ENCODE measurements at places on chromosomes 2 and 18.

DNA sequence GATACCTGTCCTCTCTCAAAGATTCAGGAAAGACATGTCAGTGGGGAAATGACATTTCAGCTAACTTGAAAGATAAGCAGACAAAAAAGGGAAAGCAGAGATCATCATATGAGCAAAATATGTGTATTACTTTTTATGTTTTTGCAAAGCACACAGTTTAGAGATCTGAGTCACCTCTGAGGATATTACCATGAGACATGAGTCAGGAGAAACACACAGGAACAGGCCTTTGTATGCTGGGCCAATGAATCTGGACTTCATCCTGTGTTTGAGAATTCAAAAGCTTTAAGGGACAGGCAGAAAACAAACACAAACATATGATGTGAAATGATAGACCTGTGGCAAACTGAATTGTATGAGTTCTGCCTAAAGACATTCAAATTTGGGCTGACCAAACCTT is 306.0 kb upstream of the EPC2 start:
- DNase-seq, result no peak

DNA sequence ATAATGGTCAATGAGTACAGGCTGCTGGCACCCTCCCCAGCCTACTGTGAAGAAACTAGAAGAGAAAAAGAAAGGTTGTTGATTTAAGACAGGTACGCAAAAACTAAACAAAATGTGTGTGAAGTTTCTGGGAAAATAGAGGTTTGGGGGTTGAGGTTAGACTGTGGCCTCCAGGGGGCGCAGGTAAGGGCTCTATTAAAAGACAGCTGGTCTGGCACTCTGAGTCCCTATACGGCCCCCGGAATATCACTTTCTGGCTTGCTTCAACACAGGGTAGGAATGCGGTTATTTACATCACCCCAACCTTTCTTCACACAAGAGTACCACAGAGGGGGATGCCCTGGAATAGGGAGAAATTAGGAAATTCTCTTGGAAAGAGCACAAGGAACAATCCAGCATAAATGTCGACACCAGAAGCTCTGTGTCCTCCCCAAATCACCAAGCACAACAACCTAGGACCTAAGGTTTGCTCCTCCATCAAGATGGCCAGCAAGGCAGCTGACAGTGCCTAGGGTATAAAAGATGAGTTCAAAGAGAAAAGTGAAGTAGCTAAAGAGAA is 480.8 kb upstream of the KLHL29 start:
- peak; percentile 8 for DNase-seq

GRCh38 chr2:216388046-216388884 is 16.0 kb upstream of the MARCHF4 start:
- no peak for DNase-seq

GRCh38 chr2:162242586-162243280 is 512 bp downstream of the FAP start:
- no peak for DNase-seq

DNA sequence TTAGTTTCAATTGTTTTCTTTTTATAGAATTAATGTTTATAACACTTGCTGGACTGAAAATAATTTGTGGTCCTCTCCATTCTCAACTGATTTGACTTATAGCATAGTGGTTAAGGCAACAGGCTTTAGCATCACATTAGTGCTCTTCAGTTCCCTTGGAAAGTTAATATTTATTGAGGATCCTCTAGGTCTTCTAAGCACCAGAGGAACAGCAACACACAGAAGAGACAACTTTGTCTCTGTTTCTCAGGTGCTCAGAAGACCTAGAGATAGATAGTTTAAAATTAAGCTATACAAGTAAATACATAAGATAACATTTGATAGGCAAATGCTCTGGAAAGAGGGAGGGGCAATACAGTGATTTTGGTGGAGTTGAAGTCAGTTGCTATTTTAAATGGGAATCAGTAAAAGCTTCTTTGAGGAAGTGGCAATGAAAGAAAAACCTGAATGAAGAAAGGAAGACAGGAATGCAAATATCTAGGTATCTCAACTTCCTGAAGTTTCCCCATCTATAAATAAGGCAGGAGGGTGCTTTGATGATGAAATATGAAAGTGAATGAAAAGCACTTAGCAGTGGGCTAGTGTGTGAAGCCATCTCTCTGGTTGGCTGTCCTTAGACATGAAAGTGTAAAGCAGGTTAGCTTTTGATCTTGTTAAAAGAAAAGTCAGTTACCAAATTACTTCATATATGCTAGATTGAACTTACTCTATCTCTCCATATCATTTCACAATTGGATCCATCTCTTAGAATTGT is 7.9 kb downstream of the NEUROD1 start:
- no peak for DNase-seq

GRCh38 chr18:63963615-63964256 is 6.1 kb upstream of the SERPINB8 start:
- DNase-seq, result no peak

- no peak for DNase-seq
These were observed 22.5 kb upstream of the SCYGR5 start for GRCh38 chr2:227643990-227644551.

DNA sequence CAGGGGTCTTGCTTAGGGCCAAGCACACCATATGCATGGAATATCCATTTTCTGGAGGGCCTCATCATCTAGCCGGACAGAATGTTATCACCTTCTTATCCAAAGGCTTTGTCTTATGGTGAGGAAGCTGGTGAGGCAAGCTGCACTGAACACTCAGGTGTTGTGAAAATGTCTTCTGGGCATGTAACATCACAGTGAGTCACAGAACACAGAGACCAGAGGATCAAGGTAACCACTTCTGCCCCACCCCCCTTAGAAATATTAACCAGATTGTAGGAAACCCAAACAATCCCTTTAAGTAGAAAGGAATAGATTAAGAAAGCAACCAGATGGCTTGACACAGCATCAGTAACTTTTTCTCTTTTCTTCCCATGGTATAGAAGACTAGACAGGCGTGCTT is 51.1 kb downstream of the MYO5B start:
- DNase-seq, result no peak

DNA sequence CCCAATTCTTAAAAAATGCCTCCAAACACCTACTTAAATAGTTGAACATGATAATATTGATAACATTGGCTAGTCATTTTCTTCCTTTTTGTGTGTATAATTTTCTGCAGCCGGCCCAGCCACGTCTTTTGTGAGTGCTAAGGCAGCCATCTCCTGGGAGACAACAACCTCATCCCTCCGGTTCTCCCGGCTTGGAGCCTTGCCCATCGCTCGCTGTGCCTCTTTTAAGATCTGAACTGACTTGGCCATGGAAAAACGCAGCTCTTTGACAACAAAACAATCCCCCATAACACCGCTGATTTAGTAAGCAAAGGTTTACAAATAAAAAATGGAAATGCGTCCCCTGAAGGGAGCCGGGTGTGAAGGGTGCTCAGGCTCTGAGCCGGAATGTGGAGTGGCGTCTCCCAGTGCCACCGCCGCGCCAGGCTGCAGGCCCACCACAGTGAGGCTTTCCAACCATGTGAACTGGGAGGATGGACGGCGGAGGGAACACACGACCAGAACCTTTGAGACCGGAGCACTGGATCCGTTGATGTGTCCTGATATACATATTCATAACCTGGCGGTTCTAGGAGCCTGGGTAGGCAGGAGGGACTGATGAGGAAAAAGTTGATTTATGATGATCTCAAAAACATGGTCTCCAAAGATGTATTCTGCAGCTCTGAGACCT is 87.4 kb downstream of the SMIM21 start:
- no peak for DNase-seq

GRCh38 chr18:39675906-39676305 is 2110.3 kb upstream of the CELF4 start:
- DNase-seq, result no peak

DNA sequence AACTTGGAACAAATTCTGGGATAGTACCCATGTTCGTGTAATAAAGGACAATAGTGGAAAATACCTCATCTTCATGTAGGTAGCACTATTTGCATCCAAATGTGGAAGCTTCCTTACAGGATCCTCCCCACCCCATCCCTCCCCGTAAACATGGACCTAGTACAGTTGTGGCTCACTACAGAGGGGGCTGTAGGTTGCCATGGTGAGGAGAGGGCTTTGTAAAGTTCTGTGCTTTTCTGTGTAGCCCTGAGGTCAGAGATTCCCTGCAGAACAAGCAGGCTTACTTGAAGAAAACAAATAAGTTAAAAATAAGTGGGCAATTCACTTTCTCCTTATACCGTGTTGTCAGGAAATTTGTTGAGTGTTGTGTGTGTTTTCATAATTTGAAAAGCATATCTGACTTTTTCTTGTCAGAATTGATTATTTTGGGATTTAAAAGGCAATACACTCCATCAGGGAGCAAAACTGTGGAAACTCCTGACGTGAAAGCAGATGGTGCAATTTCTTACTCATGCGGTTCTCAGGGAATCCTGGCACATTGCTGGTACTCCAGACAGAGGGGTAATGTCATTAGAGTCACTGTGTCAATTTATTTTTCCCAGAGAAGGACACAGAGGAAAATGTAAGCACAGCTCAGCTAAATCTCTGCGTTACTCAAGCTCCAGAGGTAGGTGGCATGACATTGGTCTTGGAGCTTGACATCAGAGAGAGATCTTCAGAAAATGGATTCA is 174.2 kb upstream of the LHCGR start:
- no peak for DNase-seq

DNA sequence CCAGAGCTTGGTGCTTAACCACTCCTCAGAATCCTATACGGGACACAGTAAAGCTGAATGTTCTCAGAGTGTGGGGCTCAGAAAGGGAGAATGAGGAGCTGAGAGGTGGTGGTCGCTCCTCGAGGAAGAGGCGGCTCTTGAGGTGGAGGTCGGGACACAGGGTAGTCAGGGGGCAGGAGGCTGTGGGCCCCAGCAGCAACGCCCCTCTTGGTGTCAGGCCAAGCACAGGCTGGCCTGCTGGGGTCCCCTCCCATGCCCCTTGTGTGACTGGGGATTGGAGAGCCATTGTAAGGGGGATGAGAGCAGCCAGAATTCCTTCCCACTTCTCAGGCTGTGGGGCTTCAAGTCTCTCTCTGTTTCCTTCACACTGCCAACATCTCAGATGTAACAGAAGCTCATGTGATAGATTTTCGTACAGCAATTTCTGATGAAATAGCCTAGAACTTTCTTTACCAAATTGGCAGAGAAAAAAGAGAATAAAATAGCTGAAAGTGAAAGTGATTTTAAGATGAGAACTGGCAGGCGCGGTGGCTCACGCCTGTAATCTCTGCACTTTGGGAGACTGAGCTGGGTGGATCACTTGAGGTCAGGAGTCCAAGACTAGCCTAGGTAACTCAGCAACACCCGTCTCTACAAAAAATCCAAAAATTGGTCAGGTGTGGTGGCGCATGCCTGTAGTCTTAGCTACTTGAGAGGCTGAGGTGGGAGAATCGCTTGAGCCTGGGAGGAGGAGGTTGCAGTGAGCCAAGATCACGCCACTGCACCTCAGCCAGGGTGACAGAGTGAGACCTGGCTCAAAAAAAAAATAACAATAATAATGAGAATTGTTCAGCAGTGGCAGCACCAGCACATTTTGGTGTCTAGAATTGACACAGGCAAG is 61.1 kb upstream of the RPL31 start:
- no peak for DNase-seq

DNA sequence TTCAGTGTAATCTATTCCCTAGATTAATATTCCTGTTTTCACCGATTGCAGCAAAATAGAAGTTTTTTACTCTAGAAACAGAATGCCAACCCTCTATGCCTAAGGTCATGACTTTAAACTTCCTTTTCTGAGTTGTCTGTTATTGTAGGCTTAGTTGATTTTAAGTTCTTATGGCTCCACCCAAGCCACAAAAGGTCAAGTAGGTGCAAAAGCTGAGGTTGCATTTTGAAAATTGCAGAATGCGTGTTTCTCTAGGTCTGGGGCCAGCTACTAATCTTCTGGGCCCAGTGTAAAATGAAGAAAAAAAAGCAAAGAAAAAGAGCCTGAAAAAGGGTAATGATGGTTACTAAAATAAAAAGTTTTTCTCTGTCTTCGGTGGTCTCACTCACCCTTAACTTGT is 635.7 kb upstream of the FAM98A start:
- no peak for DNase-seq

- DNase-seq, result no peak
These were observed 152.8 kb downstream of the FHOD3 start for GRCh38 chr18:36450264-36450663.

- DNase-seq, result no peak
These were observed 9.3 kb upstream of the SCYGR5 start for GRCh38 chr2:227657199-227657845.

- no peak for DNase-seq
These were observed 40.4 kb upstream of the MTIF2 start for GRCh38 chr2:55309446-55309845.

DNA sequence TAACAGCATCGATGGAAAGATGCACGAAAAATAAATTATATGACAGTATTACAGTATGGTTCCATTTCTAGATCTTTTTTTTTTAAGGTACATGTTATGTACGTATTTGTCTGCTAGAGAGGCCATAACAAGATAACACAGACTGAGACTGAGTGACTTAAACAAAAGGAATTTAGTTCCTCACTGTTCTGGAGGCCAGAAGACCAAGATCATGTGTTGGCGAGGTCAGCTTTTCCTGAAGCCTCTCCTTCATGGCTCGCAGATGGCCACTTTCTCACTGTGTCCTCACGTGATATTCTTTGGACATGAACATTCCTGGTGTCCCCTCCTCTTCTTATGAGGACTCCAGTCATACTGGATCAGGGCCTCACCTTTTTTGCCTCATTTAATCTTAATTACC is 177.4 kb downstream of the CAPN13 start:
- DNase-seq, result no peak

- no peak for DNase-seq
These were observed 176.5 kb downstream of the LRRTM1 start for GRCh38 chr2:80128080-80128479.

GRCh38 chr18:57890266-57890665 is 87.2 kb upstream of the ATP8B1 start:
- DNase-seq, result no peak

GRCh38 chr2:239259603-239260298 is 141.1 kb downstream of the HDAC4 start:
- DNase-seq, result no peak

DNA sequence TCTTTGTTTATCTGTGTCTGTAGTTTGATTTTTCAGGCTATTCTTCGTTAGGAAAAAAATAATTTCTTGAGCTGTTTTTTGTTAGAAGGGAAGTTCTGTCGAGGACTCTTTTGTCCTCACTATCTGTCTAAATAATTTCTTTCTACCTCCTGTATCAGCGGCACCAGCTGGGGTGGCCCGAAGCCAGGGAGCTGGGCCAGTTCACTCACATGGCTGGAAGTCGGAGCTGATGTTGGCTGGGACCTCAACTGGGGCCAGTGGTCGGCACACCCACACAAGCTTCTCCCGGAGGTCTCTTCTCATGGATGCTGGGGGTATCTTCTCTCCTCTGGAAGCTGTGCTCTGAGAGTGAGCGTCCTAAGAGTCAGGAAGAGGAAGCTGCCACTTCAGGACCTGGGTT is 8.0 kb upstream of the PDIA6 start:
- DNase-seq, result no peak

- no peak for DNase-seq
These were observed 390 bp downstream of the PCARE start for GRCh38 chr2:29073933-29074332.

DNA sequence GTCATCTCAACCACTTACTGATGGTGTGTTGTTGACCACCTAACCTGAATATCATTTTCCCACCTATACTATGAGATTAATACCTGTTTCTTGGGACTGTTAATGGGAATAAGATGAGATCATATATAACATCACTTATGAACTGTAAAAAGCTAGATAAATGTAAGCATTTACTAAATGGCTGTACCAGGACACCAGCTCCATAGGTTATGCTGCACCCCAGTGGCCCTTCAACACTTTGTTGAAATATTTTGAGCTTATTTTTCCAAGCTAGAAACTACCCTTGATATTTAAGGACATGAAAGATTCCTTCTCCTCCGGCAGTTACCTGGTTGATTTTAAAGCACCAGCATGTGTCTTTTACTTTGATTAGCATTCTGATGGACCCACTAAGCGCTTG is 138.0 kb upstream of the CDCA7 start:
- no peak for DNase-seq

All from stimulated activated CD8-positive, alpha-beta memory T cell treated with anti-CD3 and anti-CD28 coated beads, Interleukin-2, amount 100 ng/mL, for 48 hours (primary cell).